ENCODE measurements at places on chromosomes 5 and 9.

DNA sequence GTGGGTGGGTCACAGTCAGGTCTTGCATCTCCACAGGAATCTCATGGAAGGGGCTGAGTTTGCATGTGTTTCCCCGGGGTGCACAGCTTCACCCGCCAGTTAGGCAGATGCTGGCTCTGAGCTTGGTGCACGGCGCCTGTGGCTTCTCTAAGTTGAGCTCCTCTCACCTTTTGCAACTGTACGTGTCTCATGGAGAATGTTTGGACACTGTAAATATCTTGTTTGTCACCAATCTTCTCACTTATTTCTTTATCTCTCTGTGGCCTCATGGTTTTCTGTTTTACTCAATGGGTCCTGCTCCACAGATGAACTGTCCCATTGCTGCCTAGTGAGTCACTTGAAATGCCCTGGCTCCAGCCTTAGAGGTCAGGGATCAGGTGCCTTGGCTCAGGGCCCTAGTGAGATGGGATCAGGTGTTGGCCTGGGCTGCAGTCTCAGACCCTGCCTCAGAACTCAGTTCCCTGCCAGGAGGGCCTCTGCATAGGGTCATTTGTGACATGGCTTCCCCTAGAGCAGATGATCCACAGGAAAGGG is 61.6 kb downstream of the WNK2 start:
- DNase-seq = no peak

- DNase-seq = no peak
Measured at GRCh38 chr9:72882117-72882775, 70.6 kb downstream of the ALDH1A1 start.

- no peak for DNase-seq
Measured at GRCh38 chr5:109177227-109177626, 232.5 kb downstream of the PJA2 start.

DNA sequence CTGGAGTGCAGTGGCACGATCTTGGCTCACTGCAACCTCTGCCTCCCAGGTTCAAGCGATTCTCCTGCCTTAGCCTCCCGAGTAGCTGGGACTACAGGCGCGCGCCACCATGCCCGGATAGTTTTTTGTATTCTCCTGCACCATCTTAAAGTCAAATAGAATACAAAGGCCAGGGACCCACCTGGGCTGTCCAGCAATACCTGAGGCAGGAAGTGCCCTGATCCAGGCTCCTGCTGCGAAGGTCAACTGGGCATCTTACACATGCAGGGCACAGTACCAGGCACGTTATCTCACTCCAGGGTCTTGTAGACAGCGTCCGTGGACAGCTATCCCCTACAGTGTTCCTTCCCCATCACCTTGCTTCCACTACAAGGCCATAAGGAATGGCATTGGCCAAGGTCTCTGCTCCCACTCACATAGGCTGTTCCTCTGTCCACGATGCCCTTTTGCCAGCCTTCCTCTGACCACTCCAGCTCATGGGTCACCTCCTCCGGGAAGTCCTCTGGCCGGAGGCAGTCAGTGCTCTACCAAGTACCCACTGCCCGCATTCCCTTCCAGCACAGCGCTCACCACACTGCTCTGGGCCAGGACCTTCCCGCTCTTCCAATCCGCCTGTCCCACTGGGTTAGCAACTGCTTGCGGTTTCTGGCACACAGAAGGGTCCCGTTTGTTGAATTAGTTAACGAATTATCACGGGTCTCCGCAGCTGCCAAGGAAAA is 978 bp downstream of the P4HA2 start:
- DNase-seq = no peak

GRCh38 chr9:95078939-95079338 is 238.6 kb downstream of the FANCC start:
- no peak for DNase-seq

DNA sequence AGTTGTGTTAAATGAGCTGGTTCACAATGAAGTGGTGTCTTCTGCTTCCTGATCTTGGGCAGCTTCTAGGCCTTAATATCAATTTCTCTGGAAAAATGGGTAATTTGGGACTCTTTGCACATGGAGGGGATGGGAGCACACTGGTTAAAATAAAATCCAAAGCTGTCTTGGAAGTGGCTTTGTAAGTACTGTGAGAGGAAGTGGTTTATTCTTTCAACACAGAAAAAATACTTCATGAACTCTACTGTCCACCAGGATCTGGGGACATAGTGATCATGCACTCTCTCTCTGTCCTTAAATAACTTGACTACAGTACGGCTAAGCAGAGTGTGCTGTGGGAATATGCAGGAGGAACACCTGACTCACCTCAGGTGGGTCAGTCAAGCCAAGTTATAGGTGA is 2.4 kb downstream of the PCYOX1L start:
- no peak for DNase-seq

- no peak for DNase-seq
Measured at GRCh38 chr5:107274571-107274970, 396.2 kb downstream of the EFNA5 start.

GRCh38 chr5:74130155-74130897 is 504.3 kb downstream of the ARHGEF28 start:
- no peak for DNase-seq

DNA sequence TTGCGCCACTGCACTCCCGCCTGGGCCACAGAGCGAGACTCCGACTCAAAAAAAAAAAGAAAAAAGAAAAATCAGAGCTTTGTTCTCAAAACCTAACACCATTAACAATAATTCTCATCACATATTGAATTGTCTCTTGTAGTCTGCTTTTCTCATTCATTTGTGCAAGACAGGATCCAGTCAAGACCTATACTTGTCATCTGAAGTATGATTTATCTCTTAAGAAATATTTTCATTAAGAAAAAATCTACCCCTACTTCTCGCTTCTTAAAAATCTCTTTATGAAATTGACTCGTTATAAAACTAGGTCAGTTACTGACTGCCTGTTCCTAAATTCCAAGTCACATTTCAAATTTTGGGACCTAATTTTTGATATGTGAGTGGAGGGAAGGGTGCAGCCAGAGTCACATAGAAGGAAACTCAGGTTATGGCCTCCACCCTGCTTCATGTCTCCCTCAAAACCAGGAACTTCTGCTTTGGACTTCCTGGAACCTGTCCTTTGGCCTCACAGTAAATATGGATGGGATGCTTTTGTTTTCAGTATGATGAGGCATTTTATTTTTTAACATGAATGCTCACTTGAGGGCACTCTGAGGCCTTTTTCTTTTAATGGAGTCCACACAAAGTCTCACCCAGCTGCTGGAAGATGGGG is 18.9 kb downstream of the ZNF169 start:
- DNase-seq = no peak

GRCh38 chr5:115374057-115374775 is 77.8 kb upstream of the CCDC112 start:
- no peak for DNase-seq

DNA sequence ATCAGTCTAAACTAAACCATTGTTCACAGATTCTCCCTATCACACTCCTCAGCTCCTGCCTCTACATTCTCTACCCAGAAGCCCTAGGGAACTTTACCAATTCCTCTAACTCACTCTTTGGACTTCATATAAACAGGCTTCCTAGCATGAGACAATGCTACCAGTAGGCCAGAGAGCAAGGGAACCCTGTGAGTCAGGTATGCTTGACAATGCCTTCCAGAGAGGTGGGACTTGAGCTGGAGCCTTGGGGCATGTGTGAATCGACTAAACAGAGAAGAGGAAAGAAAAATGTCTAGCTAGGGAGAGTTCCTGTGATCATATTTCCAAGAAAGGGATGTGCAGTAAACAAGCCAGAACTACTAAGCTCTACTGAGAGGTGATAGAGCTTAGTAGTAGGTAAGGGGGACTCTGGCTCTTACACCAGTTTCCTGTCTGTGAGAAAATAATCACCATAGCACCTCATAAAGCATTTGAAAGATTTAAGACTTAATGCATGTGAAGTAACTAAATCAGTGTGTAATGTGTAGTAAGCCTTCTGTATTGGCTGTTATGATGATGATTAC is 6.4 kb upstream of the RFK start:
- DNase-seq = no peak

- no peak for DNase-seq
Measured at GRCh38 chr9:6920041-6920440, 162.3 kb downstream of the KDM4C start.

GRCh38 chr5:81225463-81225862 is 7.7 kb upstream of the CKMT2 start:
- DNase-seq = no peak

GRCh38 chr5:83396662-83397061 is 74.9 kb upstream of the VCAN start:
- no peak for DNase-seq

DNA sequence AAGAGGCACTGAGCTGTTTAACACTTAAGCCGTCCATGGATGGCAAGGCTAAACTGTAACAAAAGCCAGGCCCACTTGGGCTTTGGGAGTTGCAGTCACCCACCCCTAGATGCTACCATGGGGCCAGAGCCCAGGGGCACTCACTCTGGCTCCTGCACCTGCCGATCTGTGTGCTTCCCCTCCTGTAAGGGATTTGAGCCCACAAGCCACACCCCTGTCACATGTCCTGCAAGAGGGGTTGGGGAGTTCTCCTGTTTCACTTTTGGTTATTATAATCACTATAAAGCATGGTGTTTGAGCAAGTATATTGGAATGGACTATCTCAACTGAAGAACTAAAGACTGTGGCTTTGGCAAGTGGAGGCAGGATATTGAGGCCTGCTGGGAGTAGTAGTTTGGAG is 14.0 kb upstream of the GPR151 start:
- DNase-seq = peak; percentile 37

- DNase-seq = no peak
Measured at GRCh38 chr9:126788634-126789349, 16.0 kb upstream of the ZBTB43 start.
